ENCODE measurements at places on chromosomes 12 and 14. TPM values are rescaled to one million over a fixed set of nuclear protein-coding genes. Genes with fewer than 3 reads are reported as not detected.

Gene PSMA3
- total RNA-seq: 83.8 TPM

Gene TAS2R46
- 1.8 TPM for total RNA-seq

Gene ST8SIA1
- 0.65 TPM for total RNA-seq

Gene ZC3H10
- 5.7 TPM for total RNA-seq

Gene INSM2
- not detected for total RNA-seq

Gene DAO
- not detected for total RNA-seq

Gene SLCO1C1
- not detected for total RNA-seq

Gene NABP2
- total RNA-seq: 22.6 TPM

Gene BBOF1
- 9.8 TPM for total RNA-seq

Gene SLCO1B1
- not detected for total RNA-seq

Gene TMEM132D
- total RNA-seq: not detected

Gene SLCO1B3
- not detected for total RNA-seq

Gene HCAR1
- 0.09 TPM for total RNA-seq

Gene C12orf54
- not detected for total RNA-seq

Gene SLC5A8
- total RNA-seq: not detected

Gene GARIN6
- total RNA-seq: not detected

Gene C1QL4
- total RNA-seq: not detected

Gene PMEL
- total RNA-seq: 0.28 TPM

Gene HRK
- not detected for total RNA-seq

Gene ESYT1
- total RNA-seq: 185 TPM

Gene GCH1
- total RNA-seq: 12.4 TPM

Gene MCRS1
- 47.2 TPM for total RNA-seq

Gene COQ10A
- 6.4 TPM for total RNA-seq

Gene AKAP5
- 0.74 TPM for total RNA-seq

Gene AQP6
- under 0.01 TPM for total RNA-seq

Gene CIROP
- total RNA-seq: under 0.01 TPM

Gene ADCY6
- total RNA-seq: 43.7 TPM

Gene MED13L
- 58.5 TPM for total RNA-seq

Gene LBHD2
- not detected for total RNA-seq

Gene ABHD12B
- total RNA-seq: not detected

Gene CLEC1A
- not detected for total RNA-seq

Gene LRIG3
- 67.7 TPM for total RNA-seq

Gene KRT78
- total RNA-seq: not detected

Gene KIF21A
- 3.6 TPM for total RNA-seq

Gene CNTN1
- 0.65 TPM for total RNA-seq

Gene ESRRB
- total RNA-seq: not detected

Gene LRP6
- 35.1 TPM for total RNA-seq

Gene MYF6
- total RNA-seq: not detected

Gene LRRK2
- 4.8 TPM for total RNA-seq

Gene CYP27B1
- total RNA-seq: 0.14 TPM

Gene HOXC12
- total RNA-seq: not detected

Gene ANKRD33
- not detected for total RNA-seq

Gene VSX2
- total RNA-seq: not detected

Gene ARHGDIB
- total RNA-seq: 1.1 TPM

Gene TPH2
- total RNA-seq: not detected

Gene KRT86
- total RNA-seq: 0.14 TPM

Gene ASCL1
- not detected for total RNA-seq

Gene NXPH4
- 0.65 TPM for total RNA-seq

Gene AQP2
- total RNA-seq: not detected

Gene ZC2HC1C
- 1.1 TPM for total RNA-seq

Gene BRMS1L
- total RNA-seq: 2.3 TPM

Gene HAL
- under 0.01 TPM for total RNA-seq

Gene CCDC177
- total RNA-seq: under 0.01 TPM

Gene EMP1
- total RNA-seq: 21.3 TPM

Gene DPY19L2
- 1.8 TPM for total RNA-seq

Gene CD163
- total RNA-seq: not detected

Gene LRRC9
- total RNA-seq: not detected

Gene ZDHHC22
- total RNA-seq: not detected

Gene PAH
- total RNA-seq: not detected

Gene FOXG1
- under 0.01 TPM for total RNA-seq
